ENCODE measurements at places on chromosomes 3 and 15.

GRCh38 chr3:111392894-111393398 is 149.1 kb upstream of the CD96 start:
- DNase-seq, result no peak

- DNase-seq, result peak; percentile 29
Observed at GRCh38 chr3:128971421-128972100, 22.3 kb downstream of the CFAP92 start.

DNA sequence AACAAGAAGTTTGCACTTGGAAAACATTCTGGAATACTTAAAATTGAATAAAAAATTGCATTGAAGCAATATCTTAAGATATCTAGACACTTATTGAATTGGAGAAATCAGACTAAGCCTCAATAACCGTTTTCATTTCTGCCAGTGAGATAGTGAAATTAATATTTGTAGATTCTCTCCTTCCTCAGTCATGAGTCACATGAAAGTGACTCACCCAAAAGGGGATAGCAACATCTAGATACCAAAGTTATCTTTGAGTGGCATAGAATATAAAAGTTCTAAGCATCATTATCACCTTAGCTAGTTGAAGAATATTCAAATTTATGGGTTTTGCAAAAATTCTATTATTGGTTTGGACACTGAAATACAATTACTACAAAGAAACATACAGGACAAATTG is 614.8 kb upstream of the ZNF717 start:
- DNase-seq, result peak; percentile 3

GRCh38 chr3:186839874-186840641 is 2.5 kb upstream of the ADIPOQ start:
- DNase-seq, result peak; percentile 42

DNA sequence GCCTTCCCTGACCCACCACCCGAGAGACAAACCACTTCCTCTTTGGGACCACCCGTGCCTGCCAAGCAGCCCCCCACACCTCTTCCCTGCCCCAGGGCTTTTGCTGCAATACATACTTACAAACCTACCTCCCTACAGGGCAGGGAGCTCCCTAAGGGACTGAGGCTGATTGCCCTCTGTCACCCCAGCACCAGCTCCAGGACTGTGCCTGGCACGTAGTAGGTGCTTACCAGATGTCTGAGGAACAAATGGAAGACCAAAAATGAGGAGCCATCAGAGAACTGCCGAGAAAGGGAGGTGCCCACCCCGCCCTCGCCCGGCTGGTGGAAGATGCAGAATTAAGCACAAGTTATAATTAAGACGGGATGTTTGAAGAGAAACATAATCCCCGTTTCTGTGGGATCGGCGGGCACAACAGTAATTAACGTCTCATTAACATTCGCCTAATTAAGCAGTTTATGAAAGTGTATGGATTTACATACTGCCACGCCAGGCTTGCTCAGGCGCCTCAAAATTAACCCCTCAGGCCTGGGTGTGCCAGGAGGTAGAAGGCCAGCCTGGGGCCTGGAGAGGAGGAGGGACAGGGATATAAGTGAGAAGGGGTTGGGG is 130.1 kb upstream of the LINGO1 start:
- no peak for DNase-seq

DNA sequence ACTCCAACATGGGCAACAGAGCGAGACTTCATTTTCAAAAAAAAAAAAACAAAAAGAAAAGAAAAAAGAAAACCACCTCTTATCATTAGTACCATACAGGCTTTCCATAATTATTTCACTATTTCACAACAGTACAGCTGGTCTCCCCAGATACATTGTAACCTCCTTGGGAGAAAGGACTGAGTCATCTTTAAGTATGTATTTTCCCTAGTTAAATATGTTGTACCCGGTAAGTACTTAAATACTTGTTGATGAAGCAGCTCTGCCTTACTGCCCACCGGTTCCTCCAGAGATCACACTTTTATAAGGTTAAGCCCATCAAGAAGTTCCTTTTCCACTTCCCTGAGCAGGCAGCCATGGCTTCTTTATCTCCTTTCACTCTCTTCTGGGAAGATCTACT is 789.5 kb upstream of the CFAP20DC start:
- DNase-seq, result peak; percentile 71

DNA sequence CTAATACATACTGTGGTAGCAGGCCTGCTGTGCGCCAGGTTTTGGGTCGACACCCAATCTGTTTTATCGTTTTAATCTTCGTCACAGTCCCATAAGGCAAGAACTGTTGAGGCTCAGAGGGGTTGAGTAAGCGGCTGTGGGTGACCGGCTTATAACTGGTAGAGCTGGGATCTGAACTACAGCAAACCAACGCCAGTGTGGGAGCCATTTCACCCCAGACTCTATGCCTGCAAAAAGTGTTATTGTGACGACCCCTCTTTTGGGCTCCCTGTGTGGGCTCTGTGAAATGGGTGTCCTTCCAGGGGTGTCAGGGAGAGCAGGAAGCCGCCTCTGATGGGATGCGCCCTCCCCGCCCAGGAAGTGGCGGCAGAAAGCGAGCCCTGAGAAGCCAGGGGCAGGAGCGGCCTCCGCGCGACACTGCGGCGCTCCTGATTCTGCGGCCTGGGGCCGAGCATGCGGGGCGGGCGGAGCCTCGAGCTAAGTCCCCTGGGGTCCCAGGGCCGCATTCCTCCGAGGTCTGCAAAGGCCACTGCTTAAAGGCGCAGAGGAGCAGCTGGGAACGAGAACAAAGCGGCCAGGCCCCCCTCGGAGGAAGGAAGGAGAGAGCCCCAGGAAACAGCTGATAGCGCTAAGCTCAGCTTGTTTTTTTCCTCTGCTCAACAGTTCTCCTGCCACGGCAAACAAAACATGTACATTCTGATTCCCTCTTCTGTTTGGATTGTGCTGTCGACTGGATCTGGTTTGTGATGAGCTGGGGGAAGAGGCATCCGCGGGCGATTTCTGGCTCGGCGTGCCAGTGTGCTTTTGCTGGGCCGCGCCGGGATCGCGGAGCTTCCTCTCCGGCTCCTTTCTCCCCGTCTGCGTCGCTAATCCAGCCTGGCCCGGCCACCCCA is 33.9 kb downstream of the GRK7 start:
- DNase-seq, result peak; percentile 51

GRCh38 chr3:156744631-156745030 is 70.2 kb downstream of the TIPARP start:
- no peak for DNase-seq

DNA sequence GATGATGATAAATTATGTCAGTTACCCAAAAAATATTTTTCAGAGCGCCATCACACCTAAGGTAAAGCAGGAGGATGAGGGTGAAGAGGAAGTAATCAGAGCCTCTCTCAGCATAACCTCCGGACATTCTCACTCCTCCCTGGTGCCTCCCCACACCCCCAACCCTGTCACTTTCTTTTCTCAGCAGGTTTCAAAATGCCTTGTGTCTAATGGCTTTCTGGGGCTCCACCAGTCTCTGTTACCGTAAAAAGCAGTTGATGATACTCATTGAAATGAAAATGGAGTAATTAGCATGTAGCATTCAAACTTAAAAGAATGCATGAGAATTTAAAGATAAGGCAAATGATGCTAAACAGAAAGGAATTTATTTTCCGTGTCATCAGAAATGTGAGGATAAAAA is 180.0 kb downstream of the ERC2 start:
- no peak for DNase-seq

DNA sequence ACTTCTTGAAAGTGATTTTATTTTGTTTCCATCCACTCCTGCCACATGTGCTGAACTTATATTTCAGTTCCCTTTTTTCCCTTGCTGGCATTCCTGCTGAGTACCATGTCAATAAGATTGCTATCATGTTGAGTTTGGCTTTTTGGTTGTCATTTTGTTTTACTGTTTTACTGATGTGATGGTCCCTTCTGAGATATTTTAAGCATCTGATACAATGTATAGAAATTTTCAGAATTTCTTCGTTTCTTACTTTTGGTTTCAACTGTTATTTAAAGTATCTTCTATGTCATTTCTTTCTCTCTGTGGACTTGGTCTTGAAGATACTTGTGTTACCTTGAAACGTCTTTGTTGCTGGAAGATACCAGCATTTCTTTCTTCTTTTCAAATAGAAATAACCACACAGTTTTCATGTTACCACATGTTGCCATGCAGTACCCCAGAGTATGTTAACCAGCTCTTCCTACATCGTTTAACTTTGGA is 14.1 kb downstream of the SIDT1 start:
- DNase-seq, result no peak
